ENCODE measurements at places on chromosomes 2 and 18.

DNA sequence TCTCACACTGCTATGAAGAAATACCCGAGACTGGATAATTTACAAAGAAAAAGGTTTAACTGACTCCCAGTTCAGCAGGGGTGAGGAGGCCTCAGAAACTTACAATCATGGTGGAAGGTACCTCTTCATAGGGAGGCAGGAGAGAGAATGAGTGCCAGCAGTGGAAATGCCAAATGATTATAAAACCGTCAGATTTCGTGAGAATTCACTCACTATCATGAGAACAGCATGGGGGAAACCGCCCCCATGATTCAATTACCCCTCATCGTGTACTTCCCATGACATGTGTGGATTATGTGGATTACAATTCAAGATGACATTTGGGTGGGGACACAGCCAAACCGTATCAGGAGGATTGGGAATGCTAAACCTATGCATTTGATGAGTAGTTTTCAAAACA is 380.3 kb upstream of the SPHKAP start:
- DNase-seq = no peak

DNA sequence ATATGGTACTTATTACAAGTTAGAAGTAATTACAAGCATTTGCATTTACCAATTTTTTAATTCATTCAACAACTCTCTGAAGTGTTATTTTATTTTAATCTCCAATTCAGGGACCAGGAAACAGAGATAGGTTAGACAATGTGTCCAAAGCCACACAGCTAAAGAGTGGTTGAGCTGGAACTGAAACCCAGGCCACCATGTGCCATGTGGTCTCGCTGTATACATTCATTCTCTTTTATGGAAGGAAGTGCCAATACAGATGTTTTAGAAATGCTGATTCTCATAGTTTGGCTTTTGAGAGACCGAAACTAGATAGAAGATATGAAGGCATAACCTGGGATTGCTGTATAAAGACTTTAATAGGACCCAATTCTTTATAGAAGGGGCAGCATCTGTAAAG is 684.6 kb upstream of the ID2 start:
- no peak for DNase-seq

DNA sequence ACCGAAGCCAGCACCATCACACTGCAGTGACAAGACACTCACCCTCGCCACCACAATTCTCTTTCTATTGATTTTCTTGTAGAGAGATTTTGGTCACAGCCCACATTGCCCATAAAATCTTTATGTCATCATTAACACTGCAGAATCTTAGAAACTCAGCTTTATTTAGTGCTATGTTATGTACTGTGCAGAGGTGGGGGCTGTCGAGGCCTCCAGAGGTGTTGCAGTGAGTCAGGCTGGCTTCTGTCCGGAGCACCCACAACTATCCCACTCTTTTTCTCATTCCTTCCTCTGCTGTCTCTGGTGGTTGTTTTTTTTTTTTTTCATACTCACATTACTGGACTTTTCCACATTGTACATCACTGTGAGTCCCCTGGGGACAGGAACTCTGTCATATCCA is 677.4 kb upstream of the HS6ST1 start:
- no peak for DNase-seq

GRCh38 chr2:22501851-22502250 is 883.1 kb upstream of the KLHL29 start:
- DNase-seq = no peak

- no peak for DNase-seq
Measured at GRCh38 chr2:137857881-137858280, 106.4 kb upstream of the HNMT start.

- no peak for DNase-seq
Measured at GRCh38 chr2:238942726-238943300, 94.9 kb downstream of the TWIST2 start.

DNA sequence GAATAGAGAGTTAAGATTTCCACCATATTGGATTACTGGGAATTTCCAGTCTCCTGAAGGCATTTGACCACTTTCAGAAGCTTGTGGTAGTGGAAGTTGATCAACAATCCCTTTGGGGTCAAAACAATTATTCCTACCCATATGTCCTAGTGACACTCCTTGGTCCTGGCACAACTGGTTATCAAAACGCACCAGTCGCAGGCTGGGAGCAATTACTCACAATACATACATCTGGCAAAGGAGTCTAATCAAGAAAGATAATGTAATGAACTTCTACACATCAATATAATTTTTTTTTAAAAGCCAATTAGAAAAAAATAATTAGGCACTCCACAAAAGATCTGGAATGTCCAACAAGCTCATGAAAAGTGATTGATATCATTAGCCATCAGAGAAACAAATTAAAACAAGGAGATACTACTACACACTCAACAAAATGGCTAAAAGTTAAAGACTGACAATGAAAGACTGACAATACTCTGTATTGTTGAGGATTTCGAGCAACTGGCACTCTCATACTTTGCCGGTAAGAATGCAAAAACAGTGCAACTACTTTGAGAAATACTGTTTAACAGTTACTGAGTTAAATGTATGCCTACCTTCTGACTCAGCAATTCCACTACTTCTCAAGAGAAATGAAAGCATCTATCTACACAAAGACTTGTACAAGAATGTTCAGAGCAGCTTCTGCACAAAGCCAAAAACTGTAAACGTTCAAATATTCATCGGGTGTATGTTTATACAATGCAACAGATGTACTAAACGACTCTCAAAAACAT is 2.0 kb downstream of the INO80C start:
- no peak for DNase-seq

DNA sequence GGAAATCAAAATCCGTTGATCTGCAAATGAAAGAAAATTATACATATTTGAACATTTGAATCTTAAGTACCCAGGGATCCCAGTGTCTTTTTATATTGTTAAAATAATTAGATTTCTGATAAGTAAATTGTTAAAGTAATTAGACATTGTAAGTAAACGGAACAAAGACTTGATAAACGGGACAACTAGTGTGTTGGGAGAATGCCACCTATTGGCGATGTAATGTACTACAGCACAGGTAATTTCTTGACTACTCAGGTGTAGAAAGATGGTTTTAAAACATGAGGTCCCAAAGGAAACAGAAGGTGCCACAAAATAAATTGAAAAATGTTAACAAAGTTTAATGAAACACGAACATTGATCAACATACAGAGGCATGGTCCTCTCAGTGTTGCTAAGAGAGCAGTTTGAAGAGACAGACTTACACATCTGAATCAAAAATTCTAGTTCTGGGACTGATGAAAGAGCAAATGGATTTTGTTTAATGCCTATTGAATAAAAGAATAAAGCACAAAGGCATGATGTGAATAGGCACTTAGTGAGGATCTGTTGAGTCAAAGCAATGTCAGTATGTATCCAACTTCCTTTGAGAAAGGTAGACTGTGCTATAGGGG is 103.4 kb upstream of the RASGRP3 start:
- peak; percentile 78 for DNase-seq

GRCh38 chr2:62010632-62011256 is 105.3 kb downstream of the COMMD1 start:
- no peak for DNase-seq

- no peak for DNase-seq
Measured at GRCh38 chr2:102139851-102140250, 2.7 kb upstream of the IL1R1 start.

GRCh38 chr18:9766076-9766481 is 58.0 kb downstream of the RAB31 start:
- no peak for DNase-seq

- DNase-seq = peak; percentile 24
Measured at GRCh38 chr18:26863921-26864497, 1.5 kb downstream of the AQP4 start.

- DNase-seq = no peak
Measured at GRCh38 chr2:178550352-178550751, 70.1 kb downstream of the PLEKHA3 start.

DNA sequence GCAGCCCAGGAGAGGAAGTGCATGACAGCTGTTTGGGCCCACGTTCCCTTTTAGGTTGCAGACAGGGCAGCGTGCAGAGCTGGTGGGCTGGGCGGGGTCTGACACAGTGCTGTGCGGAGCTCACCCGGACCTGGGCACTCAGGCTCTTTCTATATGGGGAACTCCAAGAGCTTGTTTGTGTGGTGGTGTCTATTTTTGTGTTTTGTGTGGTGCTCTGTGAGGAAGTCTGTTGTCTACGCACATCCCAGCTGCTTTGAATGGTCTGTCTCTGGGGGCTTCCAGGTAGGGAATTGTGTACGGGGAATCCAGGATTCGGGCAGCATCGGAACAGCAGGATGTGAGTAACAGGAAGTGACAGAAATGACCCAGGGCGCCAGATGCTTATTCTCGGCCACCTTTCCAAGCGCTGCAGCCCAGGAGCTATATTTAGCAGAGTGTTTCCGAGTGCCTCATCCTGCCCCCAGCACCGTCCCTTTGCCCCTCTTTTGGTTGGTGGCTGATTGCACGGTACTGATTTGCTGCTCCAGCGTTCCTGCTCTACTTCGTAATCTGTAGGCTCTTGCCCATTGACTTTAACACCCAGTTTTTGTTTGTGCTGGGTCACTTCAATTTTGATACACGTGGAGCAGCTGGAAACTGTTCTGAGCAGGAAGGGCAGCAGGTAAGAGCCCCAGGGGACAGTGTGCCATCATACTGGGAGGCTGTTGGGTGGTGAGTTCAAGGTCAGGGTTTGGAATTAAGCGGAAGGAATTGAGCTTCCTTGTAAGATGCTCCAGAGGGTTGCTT is 64.7 kb downstream of the DGKD start:
- peak; percentile 65 for DNase-seq
